ENCODE measurements at places on chromosomes 12 and 14.

DNA sequence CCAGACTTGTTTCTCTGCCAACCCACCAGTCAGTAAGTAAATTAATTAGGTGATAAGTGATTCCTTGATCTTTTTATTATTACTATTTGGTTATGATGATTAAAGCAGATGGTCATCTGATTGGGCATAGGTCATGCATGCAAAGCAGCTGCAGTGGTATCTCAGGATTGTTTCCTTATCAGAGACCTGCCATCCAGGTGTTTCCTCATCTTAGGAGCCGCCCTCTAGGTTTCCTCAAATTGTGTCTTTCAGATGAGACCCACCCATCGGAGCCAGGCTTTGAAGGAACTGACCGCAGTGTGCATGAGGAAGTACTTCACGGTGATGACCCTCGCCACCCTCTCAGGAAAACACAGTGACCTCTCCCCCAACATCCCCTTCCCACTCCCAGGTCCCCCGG is 63.3 kb downstream of the ZFP36L1 start:
- no peak for DNase-seq

DNA sequence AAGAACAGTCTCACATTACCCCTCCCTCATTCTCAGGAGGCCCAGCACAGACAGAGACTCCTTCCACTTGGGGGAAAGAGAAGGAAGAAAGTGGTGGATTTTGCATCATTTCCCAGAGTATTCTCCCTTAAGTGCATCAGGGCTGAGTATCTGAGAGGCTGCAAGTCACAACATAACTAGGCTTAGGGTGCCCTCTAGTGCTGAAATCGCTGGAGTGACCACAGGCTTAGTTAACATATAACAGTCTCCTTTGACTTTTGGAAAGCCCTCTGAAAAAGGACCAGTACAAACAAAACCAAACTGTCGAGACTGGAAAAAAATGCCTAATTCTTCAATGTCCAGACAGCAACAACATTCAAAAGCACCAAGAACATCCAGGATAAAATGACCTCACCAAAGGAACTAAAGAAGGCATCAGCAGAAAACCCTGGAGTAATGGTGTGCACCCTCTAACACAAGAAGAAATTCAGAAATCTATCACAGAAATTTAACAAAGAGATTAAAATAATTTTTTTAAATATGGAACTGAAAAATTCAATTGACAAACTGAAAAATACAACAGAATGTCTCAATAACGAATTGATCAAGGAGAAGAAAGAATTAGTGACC is 412.3 kb downstream of the RPS29 start:
- peak; percentile 5 for DNase-seq

DNA sequence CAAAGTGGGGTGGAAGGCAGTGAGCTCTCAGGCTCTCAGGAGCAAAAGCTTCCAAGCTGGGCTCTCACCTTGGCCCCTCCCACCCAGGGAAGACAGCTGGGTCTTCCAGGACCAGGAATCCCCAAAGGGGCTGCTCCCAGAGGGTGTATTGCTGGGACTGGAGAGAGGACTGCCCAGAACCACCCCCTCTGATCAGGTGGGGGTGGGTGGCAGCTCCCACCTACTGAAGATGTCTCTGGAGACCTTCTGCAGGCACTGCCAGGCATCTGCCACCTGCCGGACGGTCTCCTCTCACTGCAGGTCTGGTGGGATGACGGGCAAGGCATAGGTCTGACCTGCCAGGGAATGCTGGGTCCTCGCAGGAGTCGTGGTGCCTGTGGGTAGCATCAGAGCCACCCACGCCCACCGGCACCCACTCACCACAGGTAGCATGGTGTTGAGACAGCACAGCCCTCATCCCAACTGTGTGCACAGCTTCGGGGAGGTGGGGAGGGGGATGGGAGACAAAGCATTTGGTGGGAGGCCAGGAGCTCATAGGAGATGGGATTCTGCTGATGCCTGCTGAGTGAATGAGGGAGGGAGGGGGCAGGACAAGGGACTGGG is 103.2 kb downstream of the SINHCAF start:
- no peak for DNase-seq

DNA sequence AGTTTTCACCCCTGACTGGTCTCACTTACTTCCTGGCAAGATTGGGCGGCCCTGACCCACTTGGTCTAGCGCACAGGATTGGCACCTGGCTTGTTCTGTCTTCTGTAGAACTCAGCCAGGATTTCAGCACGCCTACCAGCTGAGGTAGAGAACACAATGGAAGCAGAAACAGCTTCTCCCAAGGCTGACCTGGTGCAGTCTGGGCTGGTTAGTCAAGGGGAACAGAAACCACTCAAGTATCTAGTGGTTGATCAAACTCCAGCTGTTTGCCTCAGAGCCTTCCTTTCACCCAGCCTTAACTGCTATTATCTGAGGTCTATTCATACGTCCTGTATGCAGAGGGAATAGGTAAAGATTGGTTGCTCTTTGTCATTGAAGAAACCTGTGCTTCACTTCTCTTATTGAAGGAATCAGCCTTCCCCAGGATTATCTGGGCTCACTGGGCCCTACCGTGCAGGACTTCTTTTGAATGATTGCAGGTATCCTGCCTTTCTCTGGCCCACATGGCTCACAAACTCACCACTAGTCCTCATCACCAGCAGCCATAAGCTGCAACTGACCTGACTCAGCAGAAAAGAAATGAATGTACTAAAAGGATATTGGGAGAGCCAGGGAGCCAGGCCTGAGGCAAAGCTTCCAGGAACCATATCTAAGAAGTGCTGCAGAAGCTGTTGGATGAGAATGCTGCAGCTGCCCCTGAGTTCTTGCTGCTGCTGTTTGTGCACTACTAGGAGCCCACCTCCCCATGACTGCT is 2.5 kb upstream of the PLEKHD1 start:
- DNase-seq = no peak

DNA sequence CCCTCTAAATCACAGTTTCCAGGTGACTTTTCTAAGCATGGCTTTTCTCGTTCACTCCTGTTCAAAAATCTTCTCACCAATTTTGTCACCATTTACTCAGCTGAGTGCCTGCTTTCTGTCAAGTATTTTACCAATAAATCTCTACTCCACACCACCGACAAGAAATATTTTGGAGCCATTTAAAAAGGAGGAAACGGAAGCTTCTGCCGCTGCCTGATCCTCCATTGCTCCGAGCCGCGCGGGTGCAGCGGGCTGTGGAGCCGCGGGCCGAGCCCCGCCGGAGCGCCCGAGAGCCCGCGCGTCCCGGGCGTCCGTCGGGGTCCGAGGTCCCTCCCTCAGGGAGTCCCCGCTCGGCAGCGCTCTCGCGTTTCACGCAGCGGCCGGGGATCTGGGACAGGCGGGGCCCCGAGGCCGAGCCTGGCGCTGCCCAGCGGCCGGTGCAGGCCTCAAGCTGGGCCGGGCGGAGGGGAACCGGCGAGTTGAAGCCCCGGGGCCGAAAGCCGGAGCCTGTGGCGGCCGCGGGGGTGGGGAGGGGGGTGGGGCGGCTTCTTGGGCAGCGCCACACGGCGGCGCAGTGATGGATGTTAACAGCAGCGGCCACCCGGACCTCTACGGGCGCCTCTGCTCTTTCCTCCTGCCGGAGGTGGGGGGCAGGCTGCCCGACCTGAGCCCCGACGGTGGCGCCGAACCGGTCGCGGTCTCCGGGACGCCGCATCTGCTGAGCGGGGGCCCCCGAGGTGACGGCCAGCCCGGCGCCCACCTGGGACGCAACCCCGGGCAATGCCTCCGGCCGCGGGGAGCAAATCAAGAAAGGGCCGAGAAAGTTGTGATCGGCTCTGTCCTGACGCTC is 1.1 kb upstream of the HEBP1 start:
- DNase-seq = peak; percentile 27

DNA sequence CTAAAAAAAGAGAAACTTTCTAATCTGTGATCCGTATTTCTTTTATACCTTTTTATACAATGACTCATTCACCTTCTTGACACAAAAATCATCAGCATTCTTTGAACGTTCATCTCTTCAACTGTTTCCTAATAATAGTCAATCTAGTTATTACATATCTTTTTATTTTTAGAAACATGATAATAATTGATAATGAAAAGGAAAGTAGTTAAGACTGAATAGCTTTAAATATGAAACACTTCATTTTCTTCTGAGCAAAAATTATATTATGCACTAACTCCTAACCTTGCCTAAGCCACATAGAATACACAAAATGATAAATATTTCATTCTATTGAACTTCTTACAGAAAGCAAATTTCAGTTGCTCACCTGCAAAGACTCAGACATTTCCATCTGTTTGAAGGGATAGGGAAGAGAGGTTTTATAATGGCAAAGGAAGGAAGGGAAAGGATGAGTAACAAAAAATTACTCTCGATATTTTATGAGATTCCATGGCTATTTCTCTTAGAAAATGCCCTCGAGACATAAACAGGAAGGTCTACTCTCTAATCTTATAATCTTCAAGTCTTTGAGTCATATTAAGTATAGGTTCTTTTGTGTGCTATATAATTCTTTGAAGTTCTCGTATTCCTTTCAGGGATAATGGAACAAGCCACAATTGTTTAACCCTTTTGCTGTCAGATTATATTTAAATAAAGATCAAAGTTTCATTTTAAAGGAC is 7.5 kb upstream of the KLHL42 start:
- no peak for DNase-seq

- DNase-seq = no peak
These were observed 40.2 kb downstream of the HSP90AA1 start for GRCh38 chr14:102046337-102047278.

DNA sequence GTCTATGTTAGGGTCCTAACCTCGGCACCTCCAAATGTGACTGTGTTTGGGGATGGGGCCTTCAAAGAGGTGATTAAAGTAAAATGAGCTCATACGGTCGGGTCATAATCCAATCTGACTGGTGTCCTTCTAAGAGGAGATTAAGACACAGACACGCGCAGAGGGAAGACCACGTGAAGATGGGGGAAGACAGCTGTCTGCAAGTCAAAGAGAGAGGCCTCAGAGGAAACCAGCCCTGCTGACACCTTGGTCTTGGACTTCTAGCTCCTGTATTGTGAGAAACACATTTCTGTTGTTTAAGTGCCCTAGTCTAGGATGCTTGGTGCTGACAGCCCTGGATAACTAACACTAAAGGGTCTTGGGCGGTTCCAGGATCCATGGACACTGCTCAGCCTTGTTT is 109.6 kb downstream of the DICER1 start:
- no peak for DNase-seq

- DNase-seq = no peak
These were observed 9.8 kb upstream of the RMST start for GRCh38 chr12:97452839-97453238.

Data from CD4-positive, alpha-beta T cell treated with Interleukin-2 at 100 ng/mL for 4 hours (primary cell).